Activated effector memory CD4-positive, alpha-beta T cell treated with anti-CD3 and anti-CD28 coated beads, Interleukin-2, amount 50 U/mL, for 16 hours (primary cell): ENCODE measurements at places on chromosomes 1 and 21.

DNA sequence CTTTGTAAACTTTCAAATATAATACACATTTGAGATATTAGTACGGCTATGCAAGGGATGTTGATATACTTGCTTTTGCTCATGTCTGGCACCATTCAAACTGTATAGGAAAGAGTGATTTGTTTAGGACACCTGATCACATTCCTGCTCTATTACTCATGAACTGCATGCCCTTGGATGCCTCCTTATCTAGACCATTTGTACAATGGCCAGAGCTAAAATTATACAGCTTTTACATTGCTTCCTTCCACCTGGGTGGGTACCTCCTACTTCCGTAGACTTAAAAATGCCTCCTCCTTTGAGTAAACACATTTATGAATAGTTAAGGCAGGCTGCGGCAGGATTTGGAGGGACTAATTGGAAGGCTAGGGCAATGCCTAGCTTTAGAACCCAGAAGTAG lies 85.4 kb upstream of the PBX1 start:
- no peak for DNase-seq

DNA sequence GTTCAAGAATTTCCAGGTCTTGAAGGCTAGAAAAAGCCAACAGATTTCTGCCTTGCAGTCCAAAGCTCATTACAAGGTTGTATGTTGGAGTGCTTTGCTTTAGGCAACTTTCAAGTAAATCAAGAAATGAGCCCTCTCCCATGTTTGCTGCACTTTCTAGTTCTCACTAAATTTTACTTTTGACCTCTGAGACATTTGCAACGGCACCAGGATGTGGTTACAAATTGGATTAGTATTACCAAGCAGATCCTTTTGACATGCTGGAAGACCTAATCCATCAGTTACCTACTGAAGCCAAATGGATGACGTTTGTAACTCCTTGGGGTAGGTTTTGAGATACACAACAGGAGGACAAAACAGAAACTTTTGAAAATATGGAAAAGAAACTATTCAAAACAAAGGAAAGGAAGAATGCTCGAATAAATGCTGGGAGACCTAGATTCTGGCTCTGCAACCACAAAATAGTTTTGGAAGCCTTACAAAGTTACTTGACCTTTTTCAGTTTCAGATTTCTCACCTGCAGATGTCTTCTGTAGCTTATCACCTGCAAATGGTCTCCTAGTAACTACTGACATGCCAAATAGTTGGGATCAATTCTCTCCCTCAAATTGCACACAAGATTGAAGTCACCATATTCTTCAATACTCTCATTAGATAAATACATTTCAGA lies 251.7 kb upstream of the ADGRL2 start:
- no peak for DNase-seq

DNA sequence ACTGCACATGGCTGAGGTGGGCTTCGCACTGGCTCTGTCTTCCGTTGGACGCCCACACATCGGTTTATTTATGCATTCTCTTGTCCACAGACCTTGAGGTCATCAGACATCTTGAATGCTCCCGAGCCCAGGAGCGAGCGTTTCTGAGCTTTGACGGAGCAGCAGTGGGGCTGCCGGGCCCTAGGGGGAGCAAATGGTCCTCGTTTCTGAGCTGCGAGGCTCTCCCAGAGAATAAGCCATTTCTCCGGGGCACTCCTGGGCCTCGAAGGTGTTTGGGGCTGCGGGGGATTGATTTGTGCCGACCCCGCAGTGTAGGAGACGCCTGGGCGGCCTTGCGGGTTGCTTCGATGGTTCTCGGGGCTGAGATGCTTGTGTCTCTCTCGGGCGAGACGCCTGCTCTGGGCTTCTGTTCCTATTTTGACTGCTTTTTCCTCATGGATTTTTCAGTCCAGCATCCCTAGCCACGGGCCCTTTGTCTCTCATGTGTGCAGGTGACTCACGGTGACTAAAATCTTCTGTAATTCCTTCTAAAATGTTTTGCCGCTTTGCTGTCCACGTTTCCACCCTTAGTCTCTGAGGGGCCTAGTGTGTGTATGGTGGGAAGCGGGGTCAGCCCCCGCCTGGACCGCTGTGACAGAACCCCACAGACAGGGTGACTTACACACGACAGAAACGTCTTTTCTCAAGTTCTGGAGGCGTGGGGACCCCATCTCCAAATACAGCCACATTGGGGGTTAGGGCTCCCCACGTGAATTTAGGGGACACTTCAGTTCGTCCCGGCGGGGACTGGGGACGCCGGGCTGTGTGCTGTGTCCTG lies 62.1 kb downstream of the FAAP20 start:
- DNase-seq, result no peak

DNA sequence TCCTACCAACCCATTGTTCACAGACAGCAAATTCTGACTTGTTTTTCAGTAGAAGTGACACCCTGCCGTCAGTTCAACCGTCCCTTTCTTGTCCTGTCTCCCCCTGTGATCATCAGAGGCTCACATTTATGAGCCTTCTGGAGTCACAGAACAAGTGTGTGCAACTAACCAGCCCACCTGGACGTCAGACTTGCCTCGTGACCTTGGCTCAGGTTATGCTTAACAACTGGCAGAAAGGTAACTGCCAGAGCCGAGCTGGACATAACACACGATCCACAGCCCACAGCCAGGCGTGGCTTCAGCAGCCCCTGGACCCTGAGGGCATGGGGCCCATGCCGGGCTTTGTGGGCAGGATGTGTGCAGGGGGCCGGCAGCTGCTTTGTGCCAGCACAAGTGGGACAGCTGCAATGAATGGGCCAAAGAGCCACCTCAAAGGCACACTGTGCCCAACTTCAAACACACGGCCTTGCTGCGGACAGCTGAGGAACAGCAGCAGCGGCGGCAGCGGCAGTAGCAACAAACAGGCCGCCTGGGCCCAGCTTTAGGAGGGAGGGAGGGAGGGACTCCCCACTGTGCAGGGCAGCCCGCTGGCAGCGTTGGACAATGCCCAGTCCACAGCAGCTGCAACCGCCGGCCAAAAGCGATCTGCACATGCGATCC lies 103.9 kb downstream of the ZBTB18 start:
- no peak for DNase-seq

GRCh38 chr1:162984699-162985098 lies 84.5 kb upstream of the RGS4 start:
- DNase-seq, result no peak

DNA sequence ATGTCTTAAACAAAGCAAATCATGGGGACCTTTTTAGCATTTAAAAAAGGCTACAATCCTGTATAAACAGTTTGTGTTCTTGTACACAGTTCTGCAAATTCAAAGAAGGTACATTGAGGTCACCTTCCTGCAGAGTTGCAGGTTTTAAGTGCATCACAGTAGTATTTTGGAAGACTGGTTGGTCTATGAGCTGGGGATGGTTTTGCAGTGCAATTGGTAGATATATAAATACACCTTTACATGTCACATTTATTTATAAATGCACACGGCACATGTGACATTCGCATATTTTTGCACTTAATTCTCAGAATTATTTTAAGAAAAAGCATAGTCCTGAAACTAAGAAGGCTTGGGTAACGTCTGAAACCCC lies 599 bp upstream of the ITPKB start:
- no peak for DNase-seq

GRCh38 chr1:42657201-42657600 lies 1.0 kb upstream of the PPIH start:
- DNase-seq, result no peak

GRCh38 chr1:92446546-92446945 lies 40.2 kb downstream of the GFI1 start:
- no peak for DNase-seq

DNA sequence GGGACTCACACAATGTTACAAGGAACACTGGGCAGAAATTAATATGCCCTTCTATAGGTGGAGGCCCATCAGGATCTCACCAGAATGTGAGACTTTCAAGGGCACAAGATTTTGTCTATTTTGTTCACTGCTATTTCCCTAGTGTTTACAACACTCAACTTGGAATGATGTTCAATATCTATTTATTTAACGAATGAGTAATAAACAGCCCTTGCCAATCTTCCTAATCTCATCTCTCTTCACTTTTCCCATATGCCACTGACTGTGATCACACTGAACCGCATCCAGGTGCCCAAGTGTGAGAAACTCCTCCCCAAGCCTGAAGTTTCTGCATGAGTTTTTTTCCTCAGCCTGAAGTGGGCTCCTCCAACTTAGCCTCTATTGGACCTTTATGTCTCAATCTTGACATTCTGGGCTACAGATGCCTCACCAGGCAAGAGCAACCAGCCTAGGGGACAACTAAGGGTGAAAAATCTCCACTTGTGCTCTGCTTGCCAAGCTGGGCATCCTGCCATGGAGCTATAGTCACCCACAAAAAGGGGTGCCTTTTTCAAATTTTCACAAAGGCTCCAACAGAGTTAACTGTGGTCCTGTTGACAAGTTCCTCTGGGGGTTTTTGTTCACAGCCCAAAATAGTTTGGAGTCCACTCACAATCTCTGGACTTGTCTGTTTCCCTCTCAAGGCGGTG lies 105.6 kb downstream of the PLPP3 start:
- DNase-seq, result no peak

- no peak for DNase-seq
Measured at GRCh38 chr1:229535230-229535629, 23.3 kb downstream of the ABCB10 start.

DNA sequence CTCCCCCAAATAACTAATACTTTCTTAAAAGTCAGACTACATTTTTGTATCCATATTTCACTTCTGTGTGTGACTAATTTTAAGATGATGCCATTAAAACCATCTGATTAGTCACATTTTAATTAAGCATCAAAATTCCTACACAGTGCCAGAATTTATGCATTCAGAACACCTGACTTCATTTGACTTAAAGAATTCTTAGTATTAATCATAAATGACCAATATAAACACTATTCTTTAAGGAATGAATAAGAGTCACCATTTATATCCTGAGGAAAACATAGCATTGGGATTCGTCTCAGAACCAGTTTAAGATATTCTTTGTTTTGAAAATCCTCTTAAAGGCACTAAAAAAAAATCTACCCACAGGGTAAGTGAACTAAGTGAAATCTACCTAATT lies 37.0 kb downstream of the TM2D1 start:
- DNase-seq, result no peak

DNA sequence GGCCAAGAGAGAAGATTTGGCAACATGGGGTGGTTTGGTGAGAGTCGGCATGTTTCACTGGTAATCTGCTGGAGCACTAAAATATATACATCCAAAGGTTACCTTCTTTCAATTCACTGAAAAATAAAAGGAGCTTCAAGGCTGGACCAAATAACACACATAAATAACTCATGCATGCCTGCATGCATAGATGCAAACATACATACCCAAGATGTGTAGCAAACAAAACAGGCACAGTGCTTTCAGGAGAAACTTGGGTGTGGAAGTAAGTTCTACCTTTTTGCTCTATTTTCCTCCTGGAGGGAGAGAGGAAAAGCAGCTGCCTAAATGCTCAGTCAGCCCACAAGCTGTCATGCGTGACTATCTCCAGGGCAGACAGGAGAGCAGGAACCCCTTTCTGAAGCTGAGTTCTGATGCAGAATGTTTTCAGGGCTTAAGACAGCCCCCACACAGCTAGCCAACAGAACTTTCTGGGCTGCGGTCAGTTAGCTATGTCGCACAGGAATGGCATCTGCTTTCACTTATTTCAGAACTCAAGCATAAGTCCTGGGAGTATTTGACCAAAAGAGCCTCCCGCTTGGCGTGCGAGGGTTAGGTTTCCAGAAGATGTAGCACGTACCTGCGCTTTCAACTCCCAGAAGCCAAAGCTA lies 166.2 kb downstream of the TOMM20 start:
- DNase-seq, result no peak

DNA sequence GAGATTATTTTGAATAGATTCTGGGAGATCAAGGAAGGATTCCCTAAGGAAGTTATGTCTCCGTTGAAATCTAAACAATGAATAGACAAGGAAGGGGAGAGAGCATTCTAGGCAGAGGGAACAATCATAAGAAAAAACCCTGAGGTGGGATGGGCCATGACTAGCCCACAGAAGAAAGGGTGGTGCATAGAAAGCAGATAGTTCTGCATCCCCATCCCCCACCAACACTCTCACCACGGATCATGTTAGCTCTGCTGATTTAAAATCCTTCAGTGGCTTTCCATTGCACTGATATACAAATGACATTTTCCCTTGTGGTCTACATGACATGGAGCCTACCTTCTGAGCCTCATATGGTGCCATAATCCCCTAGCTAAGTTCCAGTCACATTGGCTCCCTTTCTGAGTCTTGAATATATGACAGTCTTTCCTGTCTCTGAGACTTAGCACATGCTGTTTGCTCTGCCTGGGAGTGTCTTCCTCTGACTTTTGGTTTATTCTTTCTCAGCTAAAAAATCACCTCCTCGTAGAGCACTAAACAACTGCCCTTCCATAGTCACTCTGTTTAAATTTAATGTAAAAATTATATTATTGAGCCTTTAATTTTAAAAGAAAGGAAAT lies 15.2 kb downstream of the SCMH1 start:
- DNase-seq, result no peak

- DNase-seq, result no peak
Measured at GRCh38 chr1:201505503-201505890, 1.4 kb downstream of the CSRP1 start.

GRCh38 chr1:207849016-207849415 lies 61.9 kb downstream of the CD34 start:
- DNase-seq, result no peak

- DNase-seq, result no peak
Measured at GRCh38 chr1:90488451-90488850, 228.7 kb downstream of the BARHL2 start.

GRCh38 chr1:47592296-47593012 lies 154.6 kb downstream of the FOXD2 start:
- no peak for DNase-seq
